BJ (cell line): ENCODE measurements at places on chromosomes 11 and 22.

GRCh38 chr11:78373689-78374088 lies 43.9 kb downstream of the GAB2 start:
- DNase-seq = no peak

- no peak for DNase-seq
Observed at GRCh38 chr22:22995166-22995565, 75.2 kb upstream of the GNAZ start.

- DNase-seq = no peak
Observed at GRCh38 chr11:78708388-78708787, 133.7 kb upstream of the NARS2 start.

DNA sequence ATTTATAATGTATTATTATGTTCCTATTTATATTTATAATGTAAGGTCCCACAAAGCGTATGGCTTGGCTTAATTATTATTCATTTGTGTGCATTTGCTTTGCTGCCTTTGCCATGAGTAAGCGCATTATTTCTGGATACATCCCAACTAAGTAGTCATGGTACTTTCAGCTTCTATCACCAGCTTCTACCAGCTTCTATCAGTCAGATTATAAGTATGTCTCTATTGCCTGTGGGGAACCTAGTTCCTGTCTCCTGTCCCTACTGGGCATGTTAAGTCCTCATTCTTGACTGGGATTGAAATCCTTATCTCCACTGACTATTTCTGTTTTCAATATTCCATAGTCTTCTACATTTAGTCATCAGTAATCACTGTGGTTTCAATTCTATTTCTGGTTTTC lies 33.5 kb upstream of the OR10W1 start:
- DNase-seq = peak; percentile 19

DNA sequence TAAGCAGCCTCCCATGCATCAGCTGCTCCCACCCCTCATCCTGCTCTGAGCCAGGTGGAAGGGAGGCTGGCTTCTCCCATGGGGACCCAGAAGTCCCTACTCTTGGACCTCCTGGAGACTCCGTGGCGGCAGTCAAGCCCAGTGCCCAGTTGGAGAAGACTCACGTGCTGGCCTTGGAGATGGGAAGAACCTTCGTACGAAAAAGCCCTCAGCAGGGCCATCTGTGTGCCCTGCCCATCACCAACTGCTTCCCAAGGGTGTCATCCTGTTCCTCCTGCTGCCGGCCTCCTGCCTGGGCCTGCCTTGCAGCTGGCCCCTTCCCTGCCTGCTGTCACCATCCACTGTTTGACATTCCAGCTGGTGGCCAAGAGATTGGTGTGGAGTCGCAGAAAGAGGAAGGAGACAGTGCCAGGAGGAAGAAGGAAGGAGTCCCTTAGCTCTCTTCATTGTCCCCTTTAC lies 28.0 kb downstream of the ARHGAP1 start:
- no peak for DNase-seq

- DNase-seq = no peak
Observed at GRCh38 chr11:10324474-10324873, 19.6 kb downstream of the ADM start.

- no peak for DNase-seq
Observed at GRCh38 chr11:126700768-126701519, 299.6 kb downstream of the KIRREL3 start.

DNA sequence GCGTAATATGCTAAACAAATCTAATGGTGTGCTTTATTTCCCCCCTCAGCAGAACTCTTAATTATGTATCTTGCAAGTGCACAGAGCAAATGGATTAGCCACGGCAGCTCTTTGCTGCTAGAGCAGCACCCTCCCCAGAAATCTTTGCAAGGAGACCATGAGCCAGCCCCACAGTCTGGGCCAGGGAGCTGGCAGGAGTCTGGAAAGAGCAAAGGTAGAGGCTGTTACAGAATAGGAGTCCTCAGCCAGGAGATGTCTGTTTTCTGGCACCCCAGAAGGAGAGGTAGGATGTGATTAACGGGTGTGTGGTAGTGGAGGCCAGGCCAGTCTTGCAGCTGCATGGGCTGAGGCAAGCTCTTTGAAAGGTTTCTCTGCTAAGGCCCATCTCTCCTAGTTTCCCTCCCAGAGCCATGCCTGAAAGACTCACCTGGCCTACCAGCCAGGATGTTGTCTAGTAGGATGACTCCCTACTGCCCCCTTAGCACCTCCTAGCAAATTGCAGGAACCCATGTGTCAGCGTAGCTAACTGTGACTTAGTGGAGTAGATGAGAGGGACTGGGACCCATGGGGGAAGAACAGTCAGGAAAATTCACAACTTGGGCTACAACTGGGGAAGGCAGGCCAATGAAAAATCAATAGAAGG lies 557.2 kb downstream of the BUD13 start:
- DNase-seq = no peak

DNA sequence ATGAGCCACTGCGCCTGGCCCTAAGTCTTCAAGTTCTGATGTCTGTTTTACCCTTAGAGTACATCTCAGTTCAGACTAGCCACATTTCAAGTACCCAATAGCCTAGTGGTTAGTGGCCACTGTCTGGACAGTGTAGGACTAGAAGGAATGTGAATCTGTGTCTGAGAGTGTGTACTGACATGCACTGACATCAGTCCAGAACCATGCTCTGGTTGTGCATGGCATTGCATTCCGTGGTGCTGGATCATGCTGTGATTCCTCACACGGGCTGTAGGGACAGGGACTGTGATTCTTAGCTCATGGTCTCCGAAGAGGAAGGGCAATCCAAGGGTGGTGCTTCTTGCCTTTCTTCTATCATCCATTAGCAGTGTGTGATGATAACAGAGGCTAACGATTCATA lies 41.1 kb downstream of the AMOTL1 start:
- no peak for DNase-seq

DNA sequence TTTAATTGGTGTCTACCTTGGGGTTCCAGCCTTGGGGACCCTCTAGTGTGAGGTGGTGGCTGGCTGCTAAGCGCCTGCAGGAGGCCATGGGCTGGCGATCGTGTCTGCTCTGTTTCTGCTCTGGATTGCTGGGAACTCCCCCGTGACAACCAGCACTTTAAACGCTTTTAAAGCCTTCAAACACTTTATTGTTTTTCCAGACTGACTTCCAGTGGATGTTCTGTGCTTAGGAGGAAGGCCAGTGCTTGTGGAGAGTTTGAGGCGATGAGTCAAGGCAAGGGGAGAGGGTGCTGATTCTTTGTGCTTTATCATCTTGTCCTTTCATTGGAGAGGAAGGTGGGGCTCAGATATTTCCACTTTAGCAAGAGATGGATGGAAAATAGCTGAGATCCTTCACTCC lies 81.6 kb downstream of the FLI1 start:
- no peak for DNase-seq

GRCh38 chr11:64777449-64778222 lies 706 bp downstream of the SF1 start:
- DNase-seq = no peak

DNA sequence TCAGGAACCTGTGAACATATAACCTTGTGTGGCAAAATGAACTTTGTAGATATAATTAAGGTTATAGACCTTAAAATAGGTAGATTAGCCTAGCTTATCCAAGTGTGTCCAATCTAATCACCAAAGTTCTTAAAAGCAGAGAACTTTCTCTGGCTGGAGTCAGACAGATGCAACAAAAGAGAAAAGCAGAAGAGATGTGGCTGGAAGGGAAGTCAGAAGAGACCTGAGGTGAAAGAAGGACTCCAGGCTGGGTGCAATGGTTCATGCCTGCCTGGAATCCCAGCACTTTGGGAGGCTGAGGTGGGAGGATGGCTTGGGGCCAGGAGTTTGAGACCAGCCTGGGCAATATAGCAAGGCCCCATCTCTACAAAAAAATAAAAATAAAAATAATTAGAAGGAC lies 39.4 kb upstream of the SWAP70 start:
- no peak for DNase-seq

DNA sequence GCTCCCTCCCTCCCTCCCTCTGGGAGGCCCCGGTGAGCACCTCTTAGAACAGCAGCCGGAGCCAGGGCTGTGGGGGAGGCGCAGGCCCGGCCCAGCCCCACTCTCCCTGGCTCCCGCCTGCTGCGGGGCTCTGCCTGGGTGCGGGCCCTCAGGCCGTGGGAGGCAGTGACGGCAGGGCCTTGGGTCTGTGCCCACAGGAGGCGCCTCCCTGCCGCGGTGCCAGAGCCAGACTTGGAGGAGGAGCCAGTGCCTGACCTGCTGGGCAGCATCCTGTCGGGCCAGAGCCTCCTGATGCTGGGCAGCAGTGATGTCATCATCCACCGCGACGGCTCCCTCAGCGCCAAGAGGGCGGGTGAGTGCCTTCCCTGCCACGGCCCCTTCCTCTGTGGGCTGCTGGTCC lies 9.5 kb downstream of the IRF7 start:
- DNase-seq = no peak

GRCh38 chr11:33135216-33135615 lies 26.1 kb downstream of the CSTF3 start:
- peak; percentile 31 for DNase-seq

- DNase-seq = no peak
Observed at GRCh38 chr11:78292109-78292803, 103.5 kb downstream of the USP35 start.

DNA sequence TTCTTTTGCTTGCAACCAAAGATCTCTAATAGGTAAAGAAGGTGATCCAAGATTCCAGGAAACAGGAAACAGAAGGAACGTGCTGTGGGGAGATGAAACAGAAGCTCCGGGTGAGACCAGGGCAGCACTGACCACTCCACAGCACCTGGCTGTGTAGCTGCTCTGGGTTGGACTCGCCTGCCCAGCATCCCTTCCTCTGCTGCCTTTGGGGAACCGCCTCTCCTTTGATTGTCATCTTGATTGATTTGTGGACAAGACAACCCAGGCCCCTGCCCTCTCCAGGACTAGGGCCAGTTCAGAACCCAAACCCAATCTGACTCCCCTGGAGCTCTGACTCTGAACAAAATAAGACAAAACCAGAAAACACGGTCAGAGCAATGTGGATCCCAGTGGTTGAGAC lies 14.7 kb upstream of the APOBEC3A start:
- DNase-seq = no peak

DNA sequence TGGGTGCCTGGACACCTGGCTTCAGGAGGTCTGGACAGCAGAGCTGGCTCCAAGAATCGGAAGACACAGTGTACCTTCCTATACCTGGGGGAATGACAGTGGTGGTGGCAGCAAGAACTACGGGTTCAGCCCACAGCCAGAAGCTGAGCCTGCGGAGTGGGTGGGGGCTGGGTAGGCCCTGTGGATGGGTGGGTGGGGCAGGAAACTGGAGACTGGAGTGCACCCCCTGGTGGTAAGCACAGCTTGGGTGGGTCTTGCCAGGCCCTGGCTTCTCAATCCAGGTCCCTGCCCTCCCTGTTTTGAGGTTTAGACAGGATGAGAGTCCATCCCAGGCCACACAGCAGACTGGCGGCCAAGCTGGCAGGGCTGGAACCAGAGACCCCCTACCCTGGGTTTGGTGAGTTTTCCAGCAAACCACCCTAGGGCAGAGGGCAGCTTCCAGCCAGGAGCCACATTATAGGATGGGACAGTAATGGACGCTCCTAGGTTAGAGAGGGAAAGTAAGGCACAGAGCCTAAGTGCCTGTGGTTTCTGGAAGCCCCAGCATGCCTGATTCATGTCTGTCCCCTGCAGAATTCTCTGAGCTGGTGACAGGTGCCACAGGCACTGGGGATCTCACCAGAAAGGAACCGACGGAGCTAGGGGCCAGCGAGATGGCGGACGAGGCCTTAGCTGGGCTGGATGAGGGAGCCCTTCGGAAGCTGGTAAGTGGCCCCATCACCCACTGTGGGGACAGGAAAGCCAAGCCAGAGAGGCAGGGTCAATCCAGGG lies 1.7 kb downstream of the SMTN start:
- DNase-seq = no peak

GRCh38 chr11:46557684-46558151 lies 36.1 kb downstream of the AMBRA1 start:
- no peak for DNase-seq

- no peak for DNase-seq
Observed at GRCh38 chr11:101917226-101917625, 904 bp upstream of the ANGPTL5 start.

DNA sequence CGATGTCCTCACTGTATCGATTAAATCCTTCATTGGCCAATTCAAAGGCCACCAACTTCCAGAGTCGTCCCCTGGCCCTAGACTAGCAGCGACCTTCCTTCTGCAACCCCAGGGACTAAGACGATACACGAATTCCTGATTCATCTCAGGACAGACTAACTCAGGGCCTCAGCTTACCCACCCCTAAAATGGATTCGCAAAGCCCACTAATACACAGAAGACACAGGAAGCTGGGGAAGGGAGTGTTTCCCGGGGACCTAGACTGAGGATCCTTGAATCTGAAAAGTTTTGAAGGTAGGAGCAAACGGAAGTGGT lies 509 bp downstream of the LAMTOR1 start:
- DNase-seq = no peak

GRCh38 chr11:123384116-123384515 lies 46.0 kb upstream of the GRAMD1B start:
- no peak for DNase-seq

- DNase-seq = no peak
Observed at GRCh38 chr11:131684111-131685060, 314.0 kb downstream of the NTM start.

DNA sequence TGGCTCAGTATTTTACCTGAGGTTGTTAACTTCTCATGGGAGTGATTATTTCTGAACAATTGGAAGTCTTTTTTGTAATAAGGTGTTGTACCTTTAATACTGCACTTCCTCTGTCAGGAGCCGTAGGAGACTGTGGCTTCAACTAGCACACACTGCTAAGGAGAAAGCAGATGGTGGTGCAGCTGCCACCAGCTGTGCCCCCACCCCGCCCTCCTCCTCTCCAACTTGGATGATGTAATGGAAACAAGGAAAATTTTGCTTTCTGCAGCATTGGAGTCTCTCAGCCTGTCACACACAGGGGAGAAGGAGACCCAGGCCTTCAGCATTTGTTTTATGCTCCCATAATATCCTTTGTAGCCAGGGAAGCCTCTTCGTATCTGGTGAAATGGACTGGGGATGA lies 91.2 kb downstream of the TEAD1 start:
- no peak for DNase-seq

DNA sequence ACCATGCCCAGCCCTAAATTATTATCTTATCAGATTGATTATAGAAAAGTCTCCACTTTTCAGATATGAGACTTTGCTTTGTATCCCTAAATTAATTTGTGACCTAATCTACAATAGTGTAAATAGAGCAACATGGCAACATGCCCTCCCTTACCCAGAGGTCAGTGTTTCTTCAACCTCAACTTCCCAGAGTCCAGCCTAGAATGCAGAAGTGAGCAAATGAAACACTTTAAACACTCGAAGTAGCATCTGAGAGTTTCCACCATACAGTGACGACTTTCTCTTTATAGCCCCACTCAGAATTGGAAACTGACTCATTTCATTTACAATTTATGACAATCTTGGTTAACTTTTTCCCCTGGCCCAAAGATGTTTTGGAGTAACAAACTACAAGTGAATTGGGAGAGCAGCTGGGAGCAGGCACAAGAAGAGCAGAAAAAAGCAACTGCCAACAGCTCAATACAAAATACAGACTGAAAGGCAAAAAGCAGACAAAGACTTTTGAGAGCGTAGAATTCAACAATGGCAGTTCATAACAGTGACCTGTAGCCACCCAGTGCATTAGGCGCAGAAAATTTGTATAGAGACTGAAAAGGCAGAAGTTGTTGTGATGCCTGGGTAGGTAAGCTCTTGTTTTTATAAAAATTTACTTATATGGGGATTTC lies 10.1 kb upstream of the BLID start:
- no peak for DNase-seq
